ENCODE measurements at places on chromosomes 16 and 17. TPM values are rescaled to one million over a fixed set of nuclear protein-coding genes. Genes with fewer than 3 reads are reported as not detected.

Gene IL17C
- not detected for total RNA-seq

Gene CCDC78
- total RNA-seq = 0.78 TPM

Gene ENPP7
- not detected for total RNA-seq

Gene NPIPB2
- 6.3 TPM for total RNA-seq

DNA sequence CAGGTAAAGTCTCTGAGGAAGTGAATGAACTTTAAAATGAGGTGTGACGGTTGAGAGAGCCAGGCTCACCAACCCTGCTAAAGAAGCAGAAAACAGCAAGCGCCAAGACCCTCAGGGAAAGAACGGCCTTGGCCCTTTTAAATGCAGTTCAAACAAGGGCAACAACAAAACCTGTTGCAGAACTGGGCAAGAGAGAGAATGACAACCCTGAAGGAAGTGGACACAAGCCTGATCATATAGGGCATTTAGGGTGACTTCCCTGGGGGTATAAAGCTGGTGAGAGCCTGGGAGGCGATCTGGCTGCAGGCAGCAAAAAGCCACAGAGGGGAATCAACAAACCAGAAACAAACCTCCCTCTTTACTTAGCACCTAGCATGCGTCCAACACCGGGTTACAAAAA, 1.0 kb downstream of the CPPED1 start:
- H3K4me1 ChIP-seq = peaks cover 18% of the 10 kb centered on the region
- H3K27ac ChIP-seq = no peak overlapping the region
- peak overlapping the region; percentile 81 for H3K4me3 ChIP-seq
- no peak for DNase-seq
- no peaks in the 10 kb centered on the region for H3K36me3 ChIP-seq

DNA sequence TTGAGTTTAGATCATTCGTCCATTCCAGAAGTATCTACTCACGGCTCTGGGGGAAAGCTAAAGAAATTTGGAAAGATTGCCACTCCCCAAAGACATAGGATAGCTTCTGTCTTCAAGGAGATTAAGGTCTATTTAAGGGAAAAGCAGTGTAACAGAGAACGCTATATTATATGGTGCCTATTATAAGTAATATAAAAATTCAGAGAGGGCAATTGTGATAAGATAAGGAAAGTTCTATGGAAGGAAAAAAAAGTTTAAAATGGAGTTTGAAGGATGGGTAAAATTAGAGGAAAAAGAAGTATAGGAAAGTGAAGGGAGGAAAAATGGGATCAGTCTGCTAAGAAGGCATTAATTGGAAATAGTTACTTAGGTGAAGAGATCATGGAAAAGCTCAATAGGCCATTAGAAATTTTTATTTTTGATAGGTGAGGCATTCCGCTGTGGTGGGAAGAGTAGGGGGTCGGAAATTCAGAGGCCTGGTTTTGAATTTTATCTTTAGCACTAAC, 690 bp upstream of the CDC27 start:
- H3K36me3 ChIP-seq = no peaks in the 10 kb centered on the region
- H3K27ac ChIP-seq = peak overlapping the region; percentile 33
- H3K4me1 ChIP-seq = peaks cover 28% of the 10 kb centered on the region
- peak overlapping the region; percentile 83 for H3K4me3 ChIP-seq
- H3K27me3 ChIP-seq = no peaks in the 10 kb centered on the region
- no peak for DNase-seq

- no peak for DNase-seq
- H3K4me1 ChIP-seq = peaks cover 40% of the 10 kb centered on the region
- no peaks in the 10 kb centered on the region for H3K27me3 ChIP-seq
These were observed 1.4 kb downstream of the MFAP4 start for GRCh38 chr17:19385521-19385983.

Gene ASB16
- not detected for total RNA-seq

- H3K4me3 ChIP-seq = no peak overlapping the region
- no peak for DNase-seq
- no peaks in the 10 kb centered on the region for H3K36me3 ChIP-seq
These were observed 89.5 kb upstream of the SOX9 start for GRCh38 chr17:72031219-72031884.

DNA sequence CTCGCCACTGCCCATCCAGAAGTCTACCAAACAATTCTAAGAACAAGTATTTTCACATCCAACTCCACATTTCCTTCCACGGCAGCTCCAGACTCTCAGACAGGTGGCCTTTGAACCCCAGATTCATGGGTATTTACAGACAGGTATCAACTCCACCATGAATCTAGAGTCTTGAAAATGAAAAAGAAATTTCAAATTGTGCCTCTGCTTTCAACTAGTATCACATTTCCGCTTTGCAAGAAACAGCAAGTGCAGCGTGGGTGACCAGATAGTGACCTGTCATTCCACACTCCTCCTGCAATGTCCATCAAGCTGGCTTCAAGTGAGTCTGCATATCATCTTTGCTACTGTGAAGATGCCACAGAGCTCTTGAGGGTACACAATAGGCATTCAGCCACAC, 232.4 kb upstream of the RPL38 start:
- H3K4me1 ChIP-seq = no peaks in the 10 kb centered on the region
- H3K27ac ChIP-seq = no peak overlapping the region
- H3K4me3 ChIP-seq = no peak overlapping the region
- peaks cover 10% of the 10 kb centered on the region for H3K27me3 ChIP-seq
- no peaks in the 10 kb centered on the region for H3K36me3 ChIP-seq

Gene HSD11B2
- total RNA-seq = 2.2 TPM

- peaks cover 16% of the 10 kb centered on the region for H3K27me3 ChIP-seq
- H3K4me1 ChIP-seq = peaks cover 44% of the 10 kb centered on the region
- no peaks in the 10 kb centered on the region for H3K36me3 ChIP-seq
- no peak for DNase-seq
- H3K4me3 ChIP-seq = peak within 1 kb of the TSS; percentile 28
These were observed at the start of gene MC1R for GRCh38 chr16:89918453-89919347. TSS of gene MC1R (plus strand) at chr16:89918862. CDS start at chr16:89919259, 397 bp downstream.

Gene LPCAT2
- 32.8 TPM for total RNA-seq

Gene MC1R
- 3.6 TPM for total RNA-seq

Gene NXPH3
- 6.3 TPM for total RNA-seq

- DNase-seq = no peak
- H3K4me1 ChIP-seq = no peaks in the 10 kb centered on the region
- H3K27me3 ChIP-seq = no peaks in the 10 kb centered on the region
- no peak overlapping the region for H3K27ac ChIP-seq
- no peak overlapping the region for H3K4me3 ChIP-seq
These were observed 595.2 kb upstream of the CDH11 start for GRCh38 chr16:65716737-65717700.

GRCh38 chr17:59827721-59828477, 64.8 kb downstream of the TUBD1 start:
- H3K4me3 ChIP-seq = no peak overlapping the region
- H3K4me1 ChIP-seq = peaks cover 51% of the 10 kb centered on the region
- peak overlapping the region; percentile 62 for H3K27ac ChIP-seq
- H3K36me3 ChIP-seq = peaks cover 3% of the 10 kb centered on the region

Gene CDH1
- 128 TPM for total RNA-seq

Gene ABCC1
- total RNA-seq = 50.6 TPM

Gene CRISPLD2
- 61.9 TPM for total RNA-seq

DNA sequence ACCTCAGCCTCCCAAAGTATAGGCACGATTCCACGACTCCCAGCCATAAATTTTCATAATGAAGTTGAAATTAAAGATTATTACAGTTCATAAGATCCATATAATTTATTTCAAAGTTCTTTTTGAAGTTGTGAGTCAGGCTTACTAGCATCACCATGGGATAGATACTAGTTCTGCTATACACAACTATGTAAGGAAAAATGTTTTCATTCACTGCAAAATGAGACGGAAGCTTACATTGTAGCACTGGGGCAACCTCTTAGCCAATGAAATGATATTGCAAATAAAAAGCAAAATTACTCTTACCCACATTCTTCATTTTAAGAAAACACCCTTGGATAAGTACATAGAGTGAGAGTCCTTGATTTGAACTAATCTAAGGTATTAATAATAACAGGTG, 18.8 kb upstream of the MARCHF10 start:
- no peaks in the 10 kb centered on the region for H3K4me1 ChIP-seq
- H3K27ac ChIP-seq = no peak overlapping the region
- no peaks in the 10 kb centered on the region for H3K36me3 ChIP-seq
- no peaks in the 10 kb centered on the region for H3K27me3 ChIP-seq
- no peak for DNase-seq
- H3K4me3 ChIP-seq = no peak overlapping the region

DNA sequence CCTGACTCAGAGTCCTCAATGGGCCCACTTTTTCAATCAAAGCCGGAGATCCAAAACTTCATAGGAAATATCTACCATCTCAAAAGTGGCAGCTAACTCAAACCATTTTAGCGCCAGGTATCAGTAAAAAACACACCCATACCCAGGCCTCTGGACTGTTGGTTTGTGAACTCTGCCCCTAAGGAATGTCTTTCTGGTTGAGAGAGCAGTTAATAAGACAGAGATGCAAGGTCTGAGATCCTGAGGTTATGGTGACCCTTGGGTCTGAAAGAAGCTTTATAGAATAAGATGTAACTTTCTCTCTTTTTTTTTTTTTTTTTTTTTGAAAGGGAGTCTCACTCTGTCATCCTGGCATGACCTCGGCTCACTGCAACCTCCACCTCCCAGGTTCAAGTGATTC, 350.5 kb downstream of the SOX9 start:
- no peak overlapping the region for H3K4me3 ChIP-seq
- no peaks in the 10 kb centered on the region for H3K4me1 ChIP-seq

Gene VTN
- total RNA-seq = 1.3 TPM

DNA sequence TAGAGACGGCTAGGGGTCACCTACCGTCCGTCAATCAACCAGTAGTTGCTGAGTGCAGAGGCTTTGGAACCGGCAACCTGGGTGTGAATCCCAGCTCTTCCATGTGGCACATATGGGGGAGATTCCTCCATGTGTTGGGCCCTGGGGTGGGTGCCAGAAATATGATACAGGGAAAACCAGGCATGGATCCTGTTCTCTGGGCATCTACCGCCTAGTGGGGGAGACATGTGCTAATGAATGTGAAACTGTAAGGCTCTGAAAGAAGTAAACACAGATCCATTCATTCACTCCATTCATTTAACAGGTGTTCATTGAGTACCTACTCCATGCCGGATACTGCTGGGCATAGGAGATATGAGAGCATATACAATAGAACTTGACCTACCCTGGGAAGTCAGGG, 39.5 kb upstream of the SDK2 start:
- DNase-seq = no peak
- H3K27ac ChIP-seq = no peak overlapping the region
- H3K4me3 ChIP-seq = no peak overlapping the region
- H3K36me3 ChIP-seq = no peaks in the 10 kb centered on the region
- H3K4me1 ChIP-seq = no peaks in the 10 kb centered on the region

Gene CCL3
- total RNA-seq = 9.9 TPM

DNA sequence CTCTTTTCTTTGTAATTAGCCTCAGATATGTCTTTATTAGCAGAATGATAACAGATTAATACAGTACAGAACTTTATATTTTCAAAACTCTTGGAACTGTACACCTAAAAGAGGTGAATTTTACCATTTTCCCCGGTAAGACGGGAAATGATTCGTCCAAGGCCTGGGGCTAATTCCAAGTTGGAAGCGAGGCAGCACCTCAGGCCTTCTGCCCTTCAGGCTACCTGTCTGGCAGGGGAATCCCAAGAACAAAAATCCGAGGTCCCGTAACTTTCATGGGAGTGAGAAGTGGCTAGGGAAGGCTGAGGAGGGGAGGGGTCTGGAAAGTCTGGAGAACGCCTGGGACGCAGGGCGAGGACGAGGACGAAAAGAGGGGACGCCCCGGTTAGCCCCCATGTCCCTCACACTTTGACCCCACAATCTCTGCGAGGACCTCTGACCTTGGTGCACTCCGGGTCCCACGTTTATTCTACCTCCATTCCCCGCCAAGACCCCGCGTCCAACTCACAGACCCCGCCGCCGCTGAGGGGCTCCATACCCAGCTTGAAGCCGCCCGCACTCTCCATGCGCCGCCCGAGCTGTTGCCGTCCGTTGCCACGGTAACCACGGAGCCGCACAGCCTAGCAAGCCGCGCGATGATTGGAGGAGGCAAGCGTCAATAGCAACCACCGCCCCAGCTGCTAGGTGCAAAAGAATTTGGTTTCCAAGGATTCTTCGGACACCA, at the start of gene HYDIN:
HYDIN (minus strand) TSS at position 601 of the 724 bp plus-strand sequence. CDS start 43,827 bp downstream, outside the sequence.
- H3K4me1 ChIP-seq = no peaks in the 10 kb centered on the region
- H3K4me3 ChIP-seq = no peak within 1 kb of the TSS
- peak; percentile 81 for DNase-seq
- H3K27me3 ChIP-seq = peaks cover 16% of the 10 kb centered on the region
- no peaks in the 10 kb centered on the region for H3K36me3 ChIP-seq

GRCh38 chr16:65702707-65703402, 581.0 kb upstream of the CDH11 start:
- no peaks in the 10 kb centered on the region for H3K4me1 ChIP-seq
- no peak overlapping the region for H3K4me3 ChIP-seq
- H3K27me3 ChIP-seq = no peaks in the 10 kb centered on the region
- DNase-seq = no peak
- no peak overlapping the region for H3K27ac ChIP-seq

- DNase-seq = no peak
- no peak overlapping the region for H3K27ac ChIP-seq
- no peaks in the 10 kb centered on the region for H3K27me3 ChIP-seq
- H3K4me1 ChIP-seq = no peaks in the 10 kb centered on the region
- H3K36me3 ChIP-seq = peaks cover 97% of the 10 kb centered on the region
These were observed 39.5 kb downstream of the CLUH start for GRCh38 chr17:2672026-2672425.

DNA sequence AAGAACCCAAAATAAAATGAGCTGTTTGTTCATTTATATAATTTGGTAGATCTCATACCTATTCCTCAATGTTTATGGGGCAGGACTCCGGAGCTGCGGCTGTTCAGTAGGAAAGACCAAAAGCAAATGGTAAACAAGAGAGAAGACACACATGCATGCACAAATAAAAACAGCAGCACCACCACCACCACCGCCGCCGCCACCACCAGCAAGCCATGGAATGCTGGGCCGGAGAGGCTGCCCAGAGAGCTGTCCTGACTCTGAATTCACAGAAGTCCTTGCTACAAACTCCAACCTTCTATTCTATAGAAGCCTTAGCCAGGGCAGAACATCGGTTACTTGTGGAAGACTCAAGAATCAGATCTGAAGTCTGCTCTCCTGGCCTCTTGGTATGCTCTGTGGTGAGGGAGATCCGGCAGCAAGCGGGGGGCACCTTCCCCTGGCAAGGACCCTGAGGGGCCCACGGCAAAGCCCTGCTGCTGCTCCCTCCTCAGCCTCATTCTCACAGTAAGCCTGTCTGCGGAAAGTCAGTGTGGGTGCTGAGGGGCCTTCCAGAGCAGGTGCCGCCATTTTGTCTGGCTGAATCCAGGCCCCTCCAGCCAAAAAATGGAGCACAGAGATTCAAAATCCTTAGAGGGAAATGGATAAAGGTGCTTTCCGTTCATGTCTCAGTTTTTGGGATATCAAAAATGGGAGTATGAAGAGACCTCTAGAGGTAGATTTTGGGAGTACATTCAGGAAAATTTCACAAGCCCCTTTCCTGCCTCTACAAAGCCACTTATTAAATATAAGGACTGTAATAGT, 6.4 kb upstream of the FOXJ1 start:
- no peaks in the 10 kb centered on the region for H3K27me3 ChIP-seq
- no peak overlapping the region for H3K27ac ChIP-seq
- no peak overlapping the region for H3K4me3 ChIP-seq

DNA sequence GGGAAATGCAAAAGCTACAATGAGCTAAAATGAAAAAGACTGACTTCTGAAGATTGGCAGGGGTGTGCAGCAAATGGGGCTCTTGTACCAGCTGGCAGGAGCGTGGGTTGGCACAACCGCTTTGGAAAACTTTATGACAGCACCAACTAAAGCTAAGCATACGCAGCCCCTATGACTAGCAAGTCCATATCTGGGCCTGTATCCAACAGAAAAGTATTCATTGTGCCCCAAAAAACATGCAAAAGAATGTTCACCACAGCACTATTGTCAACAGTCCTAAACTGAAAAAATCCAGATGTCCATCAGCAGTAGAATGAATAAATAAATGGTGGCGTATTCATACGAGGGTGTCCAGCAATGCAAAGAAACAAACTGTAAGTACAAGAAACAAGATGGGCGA, 22.6 kb upstream of the ITGA3 start:
- peaks cover 39% of the 10 kb centered on the region for H3K4me1 ChIP-seq
- peak overlapping the region; percentile 58 for H3K27ac ChIP-seq
- H3K4me3 ChIP-seq = no peak overlapping the region
- H3K36me3 ChIP-seq = no peaks in the 10 kb centered on the region
- H3K27me3 ChIP-seq = no peaks in the 10 kb centered on the region
